ENCODE measurements at places on chromosomes 3 and 15. TPM values are rescaled to one million over a fixed set of nuclear protein-coding genes. Genes with fewer than 3 reads are reported as not detected.

Gene ZNF660
- 0.23 TPM for total RNA-seq

Gene GOLGA8J
- 0.41 TPM for total RNA-seq

Gene B3GNT5
- 56.4 TPM for total RNA-seq

Gene GPR87
- 1.3 TPM for total RNA-seq

Gene SEMA3B
- total RNA-seq: 4.1 TPM
